ENCODE measurements at places on chromosomes 12 and 14.

DNA sequence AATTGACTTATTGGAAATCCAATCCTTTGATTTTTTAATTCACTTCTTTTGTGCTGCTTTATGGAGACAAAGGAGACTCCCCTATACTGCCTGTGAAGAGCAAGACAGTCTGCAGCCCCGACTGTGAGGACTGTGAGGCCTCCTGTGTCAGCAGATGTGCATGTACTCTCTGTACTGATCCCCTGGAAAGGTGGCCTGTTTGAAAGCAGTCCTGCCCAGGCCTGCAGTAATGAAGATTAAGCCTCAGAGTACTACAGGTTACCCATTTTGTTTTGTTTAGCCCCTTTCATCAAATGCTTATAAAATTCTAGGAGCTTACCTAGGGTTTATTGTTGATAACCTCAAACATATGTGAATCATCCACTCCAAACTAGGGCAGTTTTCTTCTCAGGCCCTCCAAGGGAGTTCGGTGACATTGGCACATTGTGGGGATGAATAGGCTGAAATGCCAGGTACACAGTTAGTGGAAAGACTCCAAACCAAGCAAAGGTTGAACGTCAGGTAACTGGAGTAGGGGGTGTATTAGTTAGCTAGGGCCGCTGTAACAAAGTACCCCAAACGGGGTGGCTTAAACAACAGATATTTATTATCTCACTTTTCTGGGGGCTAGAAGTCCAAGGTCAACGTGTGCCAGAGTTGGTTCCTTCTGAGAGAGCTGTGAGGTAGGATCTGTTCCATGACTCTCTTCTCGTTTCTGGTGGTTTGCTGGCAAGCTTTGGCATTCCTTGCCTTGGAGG is 208.7 kb upstream of the BCL2L14 start:
- no peak for DNase-seq

DNA sequence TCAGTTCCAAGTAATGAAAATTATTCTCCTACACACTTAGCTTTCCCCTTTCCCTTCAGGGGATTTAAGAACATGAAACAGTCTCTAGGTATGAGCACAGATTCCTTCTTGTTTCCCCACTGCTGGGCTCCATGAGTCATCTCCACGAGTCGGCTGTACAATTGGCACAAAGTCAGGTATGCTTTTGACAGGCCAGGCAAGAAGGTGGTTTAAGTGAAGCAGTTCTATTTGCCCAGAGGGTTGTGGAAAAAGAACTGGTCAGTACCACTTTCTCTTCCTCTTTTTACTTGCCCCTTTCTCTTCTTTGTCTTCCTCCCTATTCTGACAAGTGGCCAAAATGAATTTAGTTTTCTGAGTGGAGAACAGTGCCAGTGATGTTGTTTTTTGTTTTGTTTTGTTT is 16.3 kb downstream of the DYNC1H1 start:
- DNase-seq = no peak

DNA sequence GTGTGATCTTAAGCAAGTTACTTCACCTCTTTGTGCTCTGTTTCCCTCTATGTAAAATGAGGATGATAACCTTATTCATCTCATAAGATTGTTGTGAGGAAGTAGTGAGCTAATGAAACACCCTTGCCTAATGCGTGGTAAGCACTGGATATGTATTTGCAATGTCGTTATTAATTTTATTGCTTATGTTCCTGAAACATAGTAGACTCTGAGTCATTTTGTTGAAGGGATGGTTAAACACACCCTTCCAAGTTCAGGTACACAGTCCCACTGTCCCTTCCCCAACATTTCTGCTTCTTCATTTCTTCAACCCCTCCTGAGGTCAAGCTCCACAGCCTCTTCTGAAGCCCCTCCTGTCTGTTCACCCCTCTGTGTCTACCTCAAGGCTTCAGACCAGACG is 40.2 kb upstream of the FAM222A start:
- no peak for DNase-seq

- DNase-seq = no peak
Measured at GRCh38 chr14:88935083-88935482, 110.6 kb downstream of the TTC8 start.

- peak; percentile 99 for DNase-seq
Measured at GRCh38 chr12:103852498-103852997, 11.5 kb upstream of the NT5DC3 start.

Measured in NCI-H748 treated with DMSO at 0.1 percent for 48 hours (cell line).